ENCODE measurements at places on chromosomes 1 and 21.

GRCh38 chr1:206683313-206683712 lies 1.4 kb upstream of the MAPKAPK2 start:
- DNase-seq, result no peak

DNA sequence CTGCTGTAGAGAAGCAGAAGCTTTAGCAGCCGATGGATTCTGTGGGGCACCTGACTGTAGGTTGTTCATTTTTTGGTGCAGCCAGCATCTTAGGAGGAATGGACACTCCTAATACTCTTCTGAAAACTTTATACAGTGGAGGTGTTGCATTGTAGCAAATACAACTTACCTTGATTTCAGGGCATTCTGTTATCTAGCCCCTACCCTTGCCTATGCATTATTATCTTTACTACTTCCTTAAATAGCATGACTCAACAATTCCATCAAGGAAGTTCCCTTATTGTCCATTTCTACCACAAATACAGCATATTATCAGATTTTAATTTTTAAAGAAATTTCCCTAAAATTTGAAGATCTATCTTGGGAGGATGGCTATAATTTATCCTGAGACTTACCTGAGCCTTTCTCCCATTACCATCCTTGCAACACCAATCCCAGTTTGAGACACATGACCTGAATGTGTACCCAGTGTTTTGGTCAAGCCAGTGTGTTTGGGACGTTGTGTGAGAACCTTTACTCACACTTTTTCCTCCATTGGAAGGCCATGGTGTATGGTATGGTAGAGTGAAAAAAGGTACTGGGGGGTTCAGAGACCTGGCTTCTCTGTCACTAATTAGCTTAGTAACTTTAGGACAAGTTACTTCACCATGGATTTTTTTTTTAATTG lies 9.2 kb downstream of the POU2F1 start:
- no peak for DNase-seq

- no peak for DNase-seq
These were observed 48.1 kb downstream of the ACOT7 start for GRCh38 chr1:6345460-6345859.

GRCh38 chr1:46529031-46529630 lies 22.3 kb downstream of the KNCN start:
- no peak for DNase-seq

- peak; percentile 73 for DNase-seq
These were observed 76.7 kb downstream of the ARHGEF16 start for GRCh38 chr1:3530926-3531818.

DNA sequence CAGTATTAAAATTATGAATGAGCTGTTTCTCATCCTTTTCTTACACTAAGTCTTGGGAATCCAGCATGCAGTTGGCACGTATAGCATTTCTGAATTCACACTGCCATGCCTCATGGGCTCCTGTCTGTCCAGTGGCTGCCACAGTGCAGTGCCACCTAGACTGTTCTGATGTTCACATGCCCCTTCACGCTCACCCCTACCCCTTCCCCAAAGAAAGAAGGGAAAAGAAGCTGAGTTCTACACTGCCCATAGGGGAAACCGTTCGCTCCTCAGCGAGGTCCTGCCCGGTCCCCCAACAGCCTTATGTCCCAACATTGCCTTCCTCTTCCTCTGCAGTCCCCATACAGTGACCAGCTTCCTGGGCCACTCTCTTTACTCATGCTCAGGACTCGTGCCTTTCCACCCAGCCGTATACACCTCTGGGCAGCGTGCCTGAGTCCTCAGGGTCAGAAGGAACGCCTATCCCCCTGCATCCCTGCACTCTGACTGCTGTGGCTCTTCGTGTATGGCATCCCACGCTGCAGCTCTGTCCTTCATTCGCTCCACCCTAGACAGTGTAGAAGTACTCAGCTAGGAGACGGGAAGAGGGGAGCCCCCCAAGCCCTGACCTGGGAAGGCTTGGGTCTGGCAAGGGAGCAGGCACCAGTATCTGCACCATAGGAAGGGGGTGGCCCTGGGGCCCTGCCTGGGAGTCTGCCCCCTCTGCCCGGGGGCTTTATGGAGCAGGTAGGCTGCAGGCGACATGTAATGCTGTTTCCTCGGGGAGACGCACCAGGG lies 24.1 kb upstream of the ARF1 start:
- DNase-seq, result no peak

- DNase-seq, result peak; percentile 53
These were observed 65.2 kb upstream of the TARBP1 start for GRCh38 chr1:234544087-234544579.

- DNase-seq, result no peak
These were observed 97.3 kb downstream of the PAX7 start for GRCh38 chr1:18727956-18728355.

DNA sequence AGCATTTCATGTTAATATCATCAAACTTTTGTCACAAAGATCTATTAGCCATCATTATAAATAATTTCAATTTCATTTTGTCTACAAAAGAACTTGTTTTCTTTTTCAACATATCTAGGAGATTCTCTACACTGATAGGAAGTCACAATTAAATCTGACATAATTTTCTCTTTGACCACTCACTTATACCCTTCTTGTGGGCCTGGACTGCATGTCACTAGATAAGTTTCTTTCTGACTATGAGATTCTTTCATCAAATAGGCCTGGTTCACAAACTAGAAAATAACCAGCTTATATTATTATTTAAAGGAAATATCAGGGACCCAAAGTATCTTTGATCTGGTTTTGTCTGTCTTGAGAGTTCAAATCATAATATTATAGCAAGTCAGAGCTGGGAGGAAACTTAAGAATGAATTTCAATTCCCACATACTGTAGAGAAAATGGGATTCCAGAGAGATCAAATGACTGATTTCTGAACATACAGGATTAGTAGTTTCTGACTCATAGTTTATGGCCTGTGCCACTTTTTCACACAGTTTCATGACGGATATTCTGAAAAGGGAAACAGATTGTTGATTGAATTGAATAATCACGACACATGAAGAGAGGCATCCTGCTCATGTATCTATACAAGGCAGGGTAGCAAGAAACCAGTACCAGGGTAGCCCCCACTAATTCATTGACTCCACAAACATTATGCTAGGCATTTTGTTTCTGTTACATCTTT lies 355.8 kb downstream of the GPATCH2 start:
- no peak for DNase-seq
